ENCODE measurements at places on chromosomes 13 and 19.
A peak's percentile ranks its signal among the peaks of the same experiment; 100 is the strongest.

DNA sequence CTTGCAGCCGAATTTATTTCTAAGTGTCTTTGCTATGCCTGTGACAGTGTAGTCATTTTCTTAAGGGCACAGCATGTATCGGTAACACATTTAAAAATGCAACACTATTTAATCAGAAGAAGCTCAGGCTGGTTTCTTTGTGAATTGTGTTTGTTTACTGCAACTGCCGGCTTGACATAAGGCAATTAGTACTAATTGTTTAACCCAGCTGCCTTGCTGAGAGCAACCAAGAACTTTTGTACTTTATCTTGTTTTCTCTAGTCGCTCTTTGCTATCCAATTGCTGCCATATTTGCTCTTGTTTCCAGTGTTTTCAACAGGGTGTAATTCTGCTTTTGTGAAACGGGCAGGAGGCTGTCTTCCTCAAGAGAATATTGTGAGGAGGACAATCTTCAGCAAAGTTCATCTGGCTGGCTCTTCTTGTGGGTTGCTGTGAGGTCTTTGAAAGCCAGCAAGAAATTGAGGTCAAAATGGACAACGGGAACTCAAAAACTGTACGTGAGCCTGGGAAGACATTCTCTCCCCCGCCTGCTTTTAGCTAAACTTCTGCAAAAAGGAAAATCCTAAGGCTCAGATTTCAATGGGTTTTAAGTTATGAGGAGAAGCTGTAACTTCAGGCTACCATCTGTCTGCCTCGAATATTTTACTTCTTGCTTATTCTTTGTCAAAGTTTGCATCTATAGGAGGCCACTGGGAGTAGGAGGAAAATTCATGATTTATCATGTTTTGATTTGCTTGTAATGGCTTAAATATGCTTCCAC, 75.8 kb upstream of the TSHZ3 start:
- DNase-seq = no peak

- DNase-seq = no peak
These were observed 67.3 kb downstream of the PCDH17 start for GRCh38 chr13:57698851-57699250.

GRCh38 chr19:30091456-30091855, 149.4 kb downstream of the URI1 start:
- DNase-seq = no peak

- DNase-seq = no peak
These were observed 107.0 kb upstream of the GPR12 start for GRCh38 chr13:26867451-26868091.

- DNase-seq = no peak
These were observed 23.6 kb downstream of the PROZ start for GRCh38 chr13:113182046-113182445.

DNA sequence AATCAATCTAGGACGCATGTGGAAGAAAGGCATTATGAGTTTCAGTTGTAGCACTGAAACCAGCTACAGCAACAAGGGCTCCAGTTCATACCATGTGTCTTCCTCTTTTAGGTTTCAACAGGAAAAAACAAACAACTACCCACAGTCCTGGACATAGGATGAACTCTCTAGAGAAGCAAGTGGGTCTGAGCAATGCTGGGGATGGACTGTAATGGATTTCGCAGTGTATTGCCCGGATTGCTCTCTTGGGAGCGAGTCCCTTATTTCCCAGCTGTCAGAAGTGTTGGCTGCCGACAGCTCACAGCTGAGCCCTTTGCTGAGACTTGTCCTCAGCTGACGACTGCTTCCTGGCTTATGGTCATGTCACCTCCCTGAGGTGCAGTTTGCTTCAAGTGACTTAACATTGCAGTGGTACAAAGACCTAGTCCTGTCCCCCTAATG, 12.1 kb upstream of the MYCBP2 start:
- DNase-seq = no peak

- DNase-seq = no peak
These were observed 277.8 kb downstream of the LMO7 start for GRCh38 chr13:75913925-75914324.

DNA sequence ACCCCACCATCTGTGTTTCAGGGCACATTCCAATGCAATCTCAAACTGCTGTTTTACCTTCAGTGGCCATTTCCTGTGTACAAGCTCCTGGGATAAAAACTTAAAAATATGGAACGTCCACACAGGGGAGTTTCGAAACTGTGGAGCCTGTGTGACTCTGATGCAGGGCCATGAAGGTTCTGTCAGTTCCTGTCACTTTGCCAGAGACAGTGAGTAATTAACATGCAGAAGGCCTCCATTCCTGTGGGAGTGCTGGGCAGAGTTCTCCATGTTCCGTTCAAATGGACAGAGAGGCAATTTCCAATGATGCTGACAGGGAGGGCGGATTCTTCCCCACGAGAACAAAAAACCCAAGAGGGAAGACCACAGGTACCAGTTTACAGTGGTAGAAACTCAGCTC, 24.4 kb downstream of the WDR88 start:
- no peak for DNase-seq

- DNase-seq = no peak
These were observed 3.7 kb upstream of the SBK2 start for GRCh38 chr19:55540619-55541018.

DNA sequence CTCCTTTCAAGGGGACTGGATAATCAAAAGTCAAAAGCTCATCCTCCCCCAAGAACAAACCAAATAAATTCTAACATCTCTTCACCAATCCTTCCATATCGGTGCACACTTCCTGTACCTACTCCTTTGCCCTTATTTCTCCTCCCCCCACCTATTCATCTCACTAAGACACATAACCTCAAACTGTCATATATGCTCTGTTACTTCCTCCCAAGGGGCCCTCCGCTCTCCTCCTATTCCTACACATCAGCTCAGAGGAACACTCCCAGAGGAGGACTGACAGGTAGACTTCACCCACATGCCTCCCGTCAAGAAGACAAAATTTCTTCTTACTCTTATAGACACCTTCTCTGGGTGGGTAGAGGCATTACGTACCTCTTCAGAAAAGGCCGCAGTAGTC, 48.1 kb downstream of the ZNF93 start:
- DNase-seq = no peak

GRCh38 chr19:1249990-1250436, 1.6 kb downstream of the MIDN start:
- no peak for DNase-seq

- DNase-seq = no peak
These were observed 10.7 kb upstream of the EVI5L start for GRCh38 chr19:7819337-7819736.

DNA sequence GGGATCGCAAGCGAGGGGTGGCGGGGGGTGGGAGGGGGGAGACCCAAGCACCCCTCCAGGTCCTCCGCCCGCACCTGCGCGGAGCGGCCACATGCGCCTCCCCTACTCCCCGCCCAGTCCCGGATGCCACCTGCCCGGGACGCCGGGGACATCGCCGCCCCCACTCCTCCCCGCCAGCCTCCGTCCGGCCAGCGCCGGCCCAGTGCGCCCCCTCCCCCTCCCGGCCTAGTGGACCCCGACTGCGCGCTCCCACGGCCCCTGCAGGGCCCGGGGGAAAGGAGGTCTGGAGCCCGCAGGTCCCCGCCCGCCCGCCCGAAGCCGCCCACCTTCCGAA, 263 bp downstream of the RHPN2 start:
- DNase-seq = no peak

DNA sequence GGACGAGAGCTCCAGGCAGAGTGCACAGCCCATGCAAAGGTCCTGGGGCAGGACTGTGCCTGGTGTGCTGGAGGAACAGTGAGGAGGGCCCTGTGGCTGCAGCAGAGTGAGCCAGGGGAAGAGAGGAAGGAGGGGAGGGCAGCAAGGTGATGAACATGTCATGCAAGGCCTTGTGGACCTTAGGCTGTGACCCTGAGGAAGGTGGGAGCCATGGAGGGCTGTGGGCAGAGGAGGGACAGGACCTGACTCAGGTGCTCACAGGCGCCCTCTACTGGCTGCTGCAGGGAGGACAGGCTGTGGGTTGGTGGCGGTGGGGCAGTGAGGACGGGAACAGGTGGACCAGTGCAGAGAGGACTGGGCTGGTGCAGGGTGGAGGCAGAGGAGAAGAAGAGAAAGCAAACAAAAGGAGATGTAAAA, 170.3 kb downstream of the PTPRS start:
- no peak for DNase-seq

DNA sequence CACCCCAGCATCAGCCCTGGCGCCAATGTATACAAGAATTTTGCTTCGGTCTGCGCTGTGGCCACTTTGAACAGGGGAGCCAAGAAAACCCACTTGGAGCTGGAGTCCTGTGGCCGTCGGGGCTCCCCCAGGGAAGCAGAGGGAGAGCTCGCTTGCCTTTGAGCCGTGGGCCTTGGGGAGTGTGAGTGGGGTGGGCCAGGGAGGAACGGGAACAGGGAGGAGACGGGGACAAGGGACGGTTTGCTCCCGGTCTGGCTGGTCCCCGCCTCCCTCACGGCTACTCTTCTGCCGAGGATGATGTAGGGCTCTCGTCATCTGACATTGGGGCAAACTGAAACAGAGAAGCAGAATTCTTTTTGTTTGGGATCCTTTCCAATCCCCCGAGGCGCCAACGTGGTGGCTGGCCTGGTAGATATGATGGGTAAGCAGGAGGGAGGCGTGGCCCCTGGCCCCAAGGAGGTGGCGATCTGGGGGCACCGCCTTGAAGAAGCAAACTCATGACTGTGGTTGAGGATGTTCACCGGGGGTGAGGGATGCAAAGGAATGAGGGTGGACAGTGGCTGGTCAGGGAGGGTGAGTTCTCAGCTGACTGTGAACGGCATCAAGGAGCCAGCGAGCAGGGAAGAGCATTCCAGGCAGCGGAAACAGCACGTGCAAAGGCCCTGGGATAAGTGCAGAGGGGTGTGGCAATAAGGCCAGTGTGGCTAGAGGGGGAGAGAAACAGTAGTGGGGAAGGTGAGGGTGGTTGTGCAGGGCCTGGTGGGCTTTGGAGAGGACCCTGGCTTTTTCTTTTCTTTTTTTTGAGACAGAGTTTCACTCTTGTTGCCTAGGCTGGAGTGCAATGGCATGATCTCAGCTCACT, 10.9 kb upstream of the SPC24 start:
- no peak for DNase-seq

DNA sequence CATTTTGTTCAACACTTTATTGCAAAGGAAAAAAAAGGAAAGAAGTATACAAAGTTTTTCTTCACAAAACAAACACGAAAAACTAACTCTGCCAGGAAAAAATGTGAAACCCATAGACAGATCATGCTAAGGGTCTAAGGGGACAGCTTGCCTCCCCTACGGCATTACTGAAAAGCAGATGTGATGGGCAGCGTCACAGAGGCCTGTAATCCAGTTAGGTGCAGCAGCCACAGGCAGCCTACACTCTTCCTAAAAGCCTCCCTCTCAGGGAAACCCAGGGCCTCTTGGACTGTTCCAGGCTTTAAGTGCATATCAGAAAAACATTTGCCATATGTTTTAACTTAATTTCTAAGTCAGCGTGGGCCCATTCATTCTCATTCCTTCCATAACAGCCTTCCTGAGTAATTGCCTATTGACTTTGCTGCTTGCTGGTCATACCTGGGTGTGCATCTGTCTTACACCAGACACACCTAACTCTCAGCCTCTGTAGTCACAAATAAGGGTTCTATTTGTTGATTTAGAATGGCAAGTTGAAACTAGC, 135.7 kb upstream of the SERP2 start:
- no peak for DNase-seq

DNA sequence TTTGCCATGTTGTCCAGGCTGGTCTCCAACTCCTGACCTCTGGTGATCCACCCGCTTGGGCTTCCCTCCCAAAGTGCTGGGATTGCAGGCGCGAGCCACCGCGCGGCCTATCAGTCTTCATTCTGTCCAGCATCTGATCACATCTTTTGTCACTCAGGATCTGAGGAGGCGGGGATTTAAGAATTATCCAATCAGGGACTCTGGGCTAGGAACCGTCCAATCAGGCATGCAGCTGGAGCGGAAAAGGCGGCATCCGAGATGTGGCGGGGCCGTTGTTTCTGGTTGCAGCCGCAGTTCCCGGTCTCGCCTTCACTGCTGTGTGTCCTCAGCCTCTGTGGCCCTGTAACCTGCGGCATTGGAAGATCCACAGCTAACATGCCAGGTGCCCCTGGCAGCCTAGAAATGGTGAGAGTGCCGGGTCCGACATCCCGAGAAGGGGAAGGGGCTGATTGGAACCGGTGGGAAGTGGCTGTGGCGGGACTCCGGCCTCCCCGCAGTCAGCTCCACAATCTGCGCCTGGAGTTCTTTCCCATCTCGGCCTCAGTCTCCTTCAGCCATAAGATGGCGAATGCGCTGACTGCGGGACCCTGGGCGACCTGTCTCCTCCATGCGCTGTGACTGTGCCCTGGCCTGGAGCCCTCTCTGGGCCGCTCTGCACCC, at the start of gene ZNF729:
Gene ZNF729, plus strand, starts transcription at position 291 of the 660 bp plus-strand sequence. Its CDS starts 85 bp downstream, at position 376.
- DNase-seq = no peak

- DNase-seq = no peak
These were observed 1262.5 kb downstream of the EFNB2 start for GRCh38 chr13:105272660-105273631.

GRCh38 chr13:44230071-44230470, 143.6 kb upstream of the SERP2 start:
- no peak for DNase-seq

- no peak for DNase-seq
These were observed 39.8 kb downstream of the KCTD12 start for GRCh38 chr13:76846363-76846762.

GRCh38 chr19:47434088-47434487, 14.8 kb upstream of the MEIS3 start:
- DNase-seq = no peak

GRCh38 chr13:48156466-48156865, 61.6 kb upstream of the MED4 start:
- DNase-seq = no peak

DNA sequence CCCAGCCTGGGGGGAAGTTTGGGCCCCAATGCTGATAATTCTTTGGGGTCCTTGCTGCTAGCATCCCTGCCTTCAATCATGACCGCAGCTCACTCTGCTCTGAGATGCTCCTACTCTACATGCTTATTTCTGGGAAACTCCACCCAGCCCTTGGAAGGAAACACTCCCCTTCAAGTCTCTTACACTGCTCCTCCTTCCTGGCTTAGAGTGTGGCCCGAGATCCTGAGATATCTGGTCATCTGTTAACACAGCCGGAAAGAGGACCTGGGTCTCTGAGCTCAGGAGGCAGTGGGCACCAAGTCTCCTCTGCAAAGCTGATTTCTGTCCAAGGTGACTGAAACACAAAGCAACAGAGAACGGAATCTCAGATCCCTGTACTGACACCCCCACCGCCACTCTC, 33.0 kb downstream of the CYP4F2 start:
- no peak for DNase-seq

DNA sequence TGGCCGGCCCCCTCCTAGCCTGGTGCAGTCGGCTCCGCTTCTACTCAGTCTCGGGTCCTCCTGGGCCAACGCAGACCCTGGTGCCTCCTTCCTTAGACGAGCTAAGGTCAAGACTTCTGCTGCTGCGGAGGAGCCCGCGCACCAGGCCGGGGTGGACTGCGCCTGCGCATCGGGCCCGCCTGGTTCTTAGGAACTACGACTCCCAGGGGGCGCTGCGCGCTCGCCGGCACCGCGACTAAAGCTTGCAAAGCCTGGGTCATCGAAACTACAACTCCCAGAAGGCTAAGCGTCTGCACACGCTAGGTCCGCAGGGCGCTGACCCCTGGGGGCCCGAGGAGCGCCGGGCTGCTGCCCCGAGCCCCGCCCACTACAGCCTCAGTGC, at the start of gene ZNF835:
Gene ZNF835, minus strand, starts transcription at position 145 of the 382 bp plus-strand sequence. CDS start 6,559 bp downstream, outside the sequence.
- peak; percentile 76 for DNase-seq

- DNase-seq = no peak
These were observed 22.1 kb downstream of the MAST3 start for GRCh38 chr19:18119717-18120105.

- no peak for DNase-seq
These were observed 25.3 kb downstream of the CILP2 start for GRCh38 chr19:19563348-19563848.

GRCh38 chr13:50921706-50922105, 12.1 kb downstream of the RNASEH2B start:
- no peak for DNase-seq

GRCh38 chr13:110138700-110139036, 168.3 kb downstream of the COL4A1 start:
- DNase-seq = no peak
